Activated CD8-positive, alpha-beta memory T cell treated with anti-CD3 and anti-CD28 coated beads for 1 hour (primary cell): ENCODE measurements at places on chromosomes 7 and 10.

GRCh38 chr10:120039046-120039445, 146.5 kb downstream of the SEC23IP start:
- no peak for DNase-seq

DNA sequence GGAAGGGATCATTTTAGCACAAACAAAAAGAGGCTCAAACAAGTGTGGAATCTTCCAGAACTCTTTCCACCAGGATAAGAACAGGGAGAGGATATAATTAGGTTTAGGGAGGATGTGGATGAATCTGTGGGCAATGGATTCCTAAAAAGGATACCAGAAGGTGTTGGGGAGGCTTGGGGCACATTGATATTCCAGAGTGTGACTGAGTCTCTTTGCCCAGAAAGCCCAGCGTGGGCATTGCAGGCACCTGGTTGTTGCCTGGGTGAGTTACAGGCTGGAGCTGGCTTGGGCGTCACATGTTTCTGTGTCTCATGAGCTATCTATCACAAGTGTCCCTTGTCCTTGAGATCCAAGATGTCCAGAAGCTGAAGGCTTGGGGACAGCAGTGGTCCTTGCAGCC, 3.3 kb downstream of the COL26A1 start:
- DNase-seq: no peak

DNA sequence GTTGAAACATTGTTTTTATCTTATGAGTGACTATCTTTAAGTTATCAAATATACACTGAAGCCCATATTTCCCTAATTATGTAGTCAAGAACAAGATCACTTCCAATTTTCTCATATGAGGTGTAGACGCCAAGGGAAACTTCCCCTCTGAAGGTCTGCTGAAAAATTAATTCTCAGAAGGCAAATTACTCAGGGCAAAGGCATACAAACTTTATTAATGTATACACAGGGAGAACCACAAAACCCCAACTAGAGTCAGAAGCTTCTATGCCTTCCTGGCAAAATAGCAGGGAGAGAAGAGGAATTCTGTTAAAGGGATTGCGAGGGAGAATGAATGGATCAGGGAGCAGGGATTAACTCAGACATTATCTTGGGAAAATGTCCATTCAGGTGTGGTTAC, 83.4 kb downstream of the DOCK4 start:
- no peak for DNase-seq

- no peak for DNase-seq
These were observed 64.4 kb downstream of the SUGCT start for GRCh38 chr7:40199076-40199802.

- no peak for DNase-seq
These were observed 732.8 kb downstream of the ZWINT start for GRCh38 chr10:55628260-55628701.

GRCh38 chr7:25368599-25369201, 140.4 kb upstream of the NPVF start:
- no peak for DNase-seq

- no peak for DNase-seq
These were observed 13.4 kb upstream of the OR2A5 start for GRCh38 chr7:144035385-144035784.

DNA sequence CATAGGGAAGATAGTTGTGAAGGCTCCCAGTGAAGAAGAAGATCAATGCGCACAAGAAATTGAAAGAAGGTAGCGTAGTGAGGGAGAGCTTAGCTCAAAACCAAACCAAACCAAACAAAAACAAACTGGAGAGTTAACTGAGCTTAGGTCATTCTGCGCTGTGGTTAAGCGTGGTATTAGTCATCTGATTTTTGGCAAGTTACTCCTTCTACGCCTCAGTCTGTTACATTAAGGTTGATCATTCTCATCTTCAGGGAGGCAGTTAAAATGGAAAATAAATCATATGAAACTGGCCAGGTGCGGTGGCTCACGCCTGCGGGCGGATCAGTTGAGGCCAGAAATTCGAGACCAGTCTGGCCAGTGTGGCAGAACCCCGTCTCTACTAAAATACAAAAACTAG, 259.7 kb downstream of the EXOC4 start:
- no peak for DNase-seq

DNA sequence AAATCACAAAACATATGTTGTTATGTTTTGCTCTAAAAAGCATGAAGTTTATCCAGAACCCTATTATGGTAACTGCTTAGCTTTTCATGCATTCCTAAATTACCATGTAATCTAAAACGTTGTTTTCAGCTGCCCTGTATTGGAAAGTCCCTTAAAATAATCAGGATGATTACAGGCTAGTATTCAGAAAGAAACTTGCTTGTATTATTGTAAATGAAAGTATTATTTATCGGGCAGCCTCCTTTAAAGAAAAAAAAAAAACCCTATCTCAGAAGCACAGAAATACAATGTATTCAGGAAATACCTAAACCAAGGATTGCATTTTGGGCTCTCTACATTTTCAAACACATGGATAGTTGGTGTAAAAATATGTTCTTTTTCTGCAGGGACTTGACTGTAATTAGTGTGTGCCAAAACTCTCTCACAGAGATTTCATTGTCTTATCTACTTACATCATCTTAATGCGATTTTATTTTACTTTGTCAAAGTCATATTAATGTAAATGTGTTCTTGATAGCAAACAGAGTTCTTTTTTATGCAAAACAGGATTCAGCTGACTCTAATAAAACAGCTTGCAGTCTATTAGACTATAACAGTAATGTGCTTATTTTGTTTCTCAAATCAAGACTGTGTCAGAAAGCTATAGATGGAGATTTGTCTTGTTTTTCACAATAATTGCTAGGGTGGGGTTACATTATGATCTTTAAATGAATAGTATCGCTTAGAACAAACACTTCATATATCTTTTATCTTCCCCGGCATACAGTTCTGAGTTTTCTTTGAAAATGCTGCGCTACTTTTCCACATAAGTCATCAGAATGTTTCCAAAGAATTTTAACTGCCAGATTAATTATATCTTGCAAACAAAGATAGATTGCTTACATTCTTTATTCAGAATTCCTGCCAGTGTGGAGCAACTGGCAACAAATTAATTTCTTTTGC, 65.3 kb upstream of the ARID5B start:
- DNase-seq: no peak

GRCh38 chr10:125296598-125296997, 136.2 kb upstream of the CTBP2 start:
- DNase-seq: no peak

- no peak for DNase-seq
These were observed 38.8 kb downstream of the TMEM270 start for GRCh38 chr7:73899731-73900142.

DNA sequence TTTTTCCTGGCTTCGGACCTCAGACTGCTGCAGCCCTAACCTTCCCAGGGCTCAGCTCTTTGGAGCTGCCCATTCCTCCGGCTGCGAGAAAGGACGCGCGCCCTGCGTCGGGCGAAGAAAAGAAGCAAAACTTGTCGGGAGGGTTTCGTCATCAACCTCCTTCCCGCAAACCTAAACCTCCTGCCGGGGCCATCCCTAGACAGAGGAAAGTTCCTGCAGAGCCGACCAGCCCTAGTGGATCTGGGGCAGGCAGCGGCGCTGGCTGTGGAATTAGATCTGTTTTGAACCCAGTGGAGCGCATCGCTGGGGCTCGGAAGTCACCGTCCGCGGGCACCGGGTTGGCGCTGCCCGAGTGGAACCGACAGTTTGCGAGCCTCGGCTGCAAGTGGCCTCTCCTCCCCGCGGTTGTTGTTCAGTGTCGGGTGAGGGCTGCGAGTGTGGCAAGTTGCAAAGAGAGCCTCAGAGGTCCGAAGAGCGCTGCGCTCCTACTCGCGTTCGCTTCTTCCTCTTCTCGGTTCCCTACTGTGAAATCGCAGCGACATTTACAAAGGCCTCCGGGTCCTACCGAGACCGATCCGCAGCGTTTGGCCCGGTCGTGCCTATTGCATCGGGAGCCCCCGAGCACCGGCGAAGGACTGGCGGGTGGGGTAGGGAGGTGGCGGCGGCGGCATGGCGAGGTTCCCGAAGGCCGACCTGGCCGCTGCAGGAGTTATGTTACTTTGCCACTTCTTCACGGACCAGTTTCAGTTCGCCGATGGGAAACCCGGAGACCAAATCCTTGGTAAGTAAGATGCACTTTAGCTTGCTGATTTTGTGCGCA, at the start of gene PLXDC2:
Gene PLXDC2 (plus strand): TSS at position 22 of the 820 bp plus-strand sequence.
- DNase-seq: no peak

GRCh38 chr7:75880242-75880641, 1.4 kb downstream of the RHBDD2 start:
- no peak for DNase-seq

DNA sequence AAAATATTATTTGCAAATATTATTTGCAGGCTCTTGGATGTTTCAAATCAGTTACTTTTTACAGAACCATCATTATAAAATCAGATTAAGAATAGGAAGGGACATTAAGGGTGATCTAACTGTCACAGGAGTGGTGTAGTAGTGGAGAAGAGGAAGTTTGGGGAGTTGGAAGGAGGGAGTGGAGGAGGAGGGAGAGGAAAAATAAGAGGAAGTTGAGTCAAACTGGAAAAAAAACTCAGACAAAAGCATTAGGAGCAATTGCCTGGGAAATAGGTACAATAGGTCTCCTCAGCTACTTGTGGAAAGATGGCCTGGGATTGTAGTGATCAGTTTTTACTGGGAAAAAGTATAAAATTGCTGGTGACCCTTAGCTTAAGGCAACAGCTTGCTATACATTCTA, 77.7 kb upstream of the GPR37 start:
- DNase-seq: no peak

DNA sequence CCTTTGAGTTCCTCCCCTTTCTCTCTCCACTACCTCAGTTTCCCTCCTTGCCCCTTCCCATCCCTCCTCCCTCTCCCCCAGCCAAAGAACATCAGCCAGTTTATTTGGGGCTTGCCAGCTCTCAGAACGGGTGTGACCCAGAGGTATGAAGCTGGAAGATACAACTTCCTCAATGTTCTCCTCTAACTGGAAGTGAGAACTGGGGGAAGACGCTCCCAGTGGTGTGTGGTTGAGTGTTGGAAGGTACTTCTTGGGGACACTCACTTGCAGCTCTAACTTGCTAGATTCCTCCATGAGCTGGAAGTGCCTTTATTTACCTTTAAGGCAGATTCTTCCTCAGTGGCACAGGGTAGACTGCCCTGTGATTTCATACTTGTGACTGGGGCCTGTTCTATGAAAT, 110.5 kb upstream of the HABP2 start:
- no peak for DNase-seq

DNA sequence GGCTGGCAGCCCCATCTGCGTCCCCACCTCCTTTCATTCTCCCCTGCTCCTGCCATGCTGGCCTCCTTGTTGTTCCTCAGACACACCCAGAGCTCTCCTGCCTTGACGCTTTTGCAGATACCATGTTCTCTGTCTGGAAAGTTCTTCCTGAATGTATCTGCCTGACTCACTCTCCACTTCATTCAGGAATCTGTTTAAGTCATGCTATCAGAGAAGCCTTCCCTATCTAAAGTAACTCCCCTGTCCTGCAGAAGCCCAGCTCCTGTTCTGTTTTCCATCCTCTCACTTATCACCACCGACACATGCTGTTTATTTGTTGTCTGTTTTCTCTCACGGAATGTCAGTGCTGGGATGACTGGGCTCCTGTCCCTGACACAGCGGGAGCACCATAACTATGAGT, 82.0 kb downstream of the AFAP1L2 start:
- DNase-seq: no peak

GRCh38 chr10:64708884-64709681, 1187.9 kb downstream of the REEP3 start:
- DNase-seq: no peak

DNA sequence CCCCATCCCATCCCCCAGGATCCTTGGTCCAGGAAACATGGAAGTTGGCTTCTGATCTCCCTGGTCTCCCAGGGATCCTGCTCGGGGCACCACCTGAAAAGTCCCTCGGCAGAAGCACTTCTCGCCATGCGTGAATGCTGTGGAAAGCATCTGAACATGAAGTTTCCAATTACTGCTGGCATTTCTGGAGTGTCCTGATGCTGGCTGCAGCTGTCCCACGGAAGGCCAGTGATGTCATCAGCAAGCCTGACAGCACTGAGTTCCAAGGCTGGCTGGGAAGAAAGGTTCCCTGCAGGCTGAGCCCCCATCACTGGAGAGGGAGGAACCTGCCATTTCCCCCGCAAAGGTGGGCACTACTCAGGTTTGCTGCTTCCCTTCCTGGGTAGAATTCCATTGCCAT, 71.4 kb downstream of the KCNMA1 start:
- no peak for DNase-seq

GRCh38 chr10:42997151-42997848, 79.6 kb upstream of the RET start:
- no peak for DNase-seq
